ENCODE measurements at places on chromosomes 4 and X.
A peak's percentile ranks its signal among the peaks of the same experiment; 100 is the strongest.

- peak; percentile 22 for DNase-seq
These were observed 8.8 kb upstream of the MND1 start for GRCh38 chr4:153335665-153336064.

- DNase-seq, result no peak
These were observed 44.0 kb downstream of the MGST2 start for GRCh38 chr4:139709660-139710059.

GRCh38 chr4:187893418-187893817 lies 102.2 kb upstream of the ZFP42 start:
- no peak for DNase-seq

DNA sequence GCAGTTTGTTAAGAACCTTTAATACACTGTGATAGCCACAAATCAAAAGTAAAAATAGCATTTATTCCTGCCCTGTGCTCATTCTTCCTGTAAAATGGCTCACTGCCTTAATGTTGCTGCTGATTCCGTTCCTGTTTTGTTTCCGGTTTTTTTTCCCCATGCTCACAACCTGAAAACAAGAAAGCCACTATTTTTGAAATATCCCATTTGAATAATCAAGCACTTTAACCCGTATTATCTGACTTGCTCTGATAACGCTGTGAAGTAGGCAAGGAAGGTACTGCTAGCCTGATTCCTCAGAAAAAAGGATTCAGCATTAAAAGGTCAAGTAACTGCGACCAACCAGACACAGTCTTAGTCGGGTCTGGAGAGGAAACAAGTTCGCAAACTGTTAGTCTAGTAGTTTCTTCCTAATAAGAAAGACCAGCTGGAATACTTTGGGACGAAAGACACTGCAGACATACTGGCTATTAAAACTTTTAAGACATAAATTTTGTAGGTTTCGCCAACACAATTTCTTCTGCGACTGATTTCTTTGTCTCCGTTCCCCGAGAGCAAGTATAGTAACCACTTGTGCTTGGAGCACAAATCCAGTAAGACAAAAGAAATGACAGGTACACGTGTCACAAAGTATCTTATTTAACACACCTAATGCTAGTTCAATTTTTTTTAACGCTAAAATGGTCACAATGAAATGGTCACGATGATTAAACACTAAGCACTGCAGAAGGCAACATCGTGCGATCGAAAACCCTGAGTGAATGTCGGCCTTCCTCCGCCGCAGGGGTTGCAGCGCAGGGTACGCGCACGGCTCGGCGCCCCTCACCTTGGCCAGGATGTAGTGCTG lies 802 bp downstream of the COX18 start:
- DNase-seq, result peak; percentile 55

DNA sequence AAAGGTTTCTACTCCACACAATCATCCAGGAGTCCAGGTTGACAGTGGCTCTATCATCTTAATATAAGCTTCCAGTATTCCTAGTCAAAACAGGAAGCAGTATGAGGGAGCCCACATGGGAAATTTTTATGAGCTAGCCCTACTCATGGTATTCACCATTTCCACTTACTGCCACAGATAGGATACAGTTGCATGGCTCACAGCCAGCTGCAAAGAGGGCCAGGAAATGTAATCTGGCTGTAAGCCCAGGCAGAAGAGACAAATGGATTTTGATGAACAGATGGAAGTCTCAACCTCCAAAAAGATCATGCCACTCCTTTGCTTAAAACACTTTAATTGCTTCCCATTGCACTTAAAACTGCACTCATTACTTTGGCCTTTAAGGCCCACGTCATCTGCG lies 150.6 kb downstream of the ADAMTS3 start:
- DNase-seq, result peak; percentile 88
